Fibroblast of skin of left quadriceps (primary cell): ENCODE measurements at places on chromosomes 13 and 19.

DNA sequence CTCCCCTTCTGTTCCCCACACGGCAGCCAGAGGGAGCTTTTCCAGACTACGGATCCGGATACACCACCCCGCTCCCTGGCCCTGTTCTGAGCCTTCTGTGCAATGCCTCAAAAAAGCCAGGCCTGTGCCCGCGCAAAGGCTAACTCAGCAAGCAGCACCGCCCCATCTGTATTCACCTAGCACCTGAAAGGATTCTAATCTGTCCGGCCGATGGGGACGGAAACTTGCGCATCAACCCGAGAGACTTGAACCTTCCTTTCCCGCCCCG is 589 bp downstream of the ZBTB45 start:
- DNase-seq: peak; percentile 42

GRCh38 chr19:19524053-19524452 is 4.7 kb upstream of the YJEFN3 start:
- DNase-seq: no peak

DNA sequence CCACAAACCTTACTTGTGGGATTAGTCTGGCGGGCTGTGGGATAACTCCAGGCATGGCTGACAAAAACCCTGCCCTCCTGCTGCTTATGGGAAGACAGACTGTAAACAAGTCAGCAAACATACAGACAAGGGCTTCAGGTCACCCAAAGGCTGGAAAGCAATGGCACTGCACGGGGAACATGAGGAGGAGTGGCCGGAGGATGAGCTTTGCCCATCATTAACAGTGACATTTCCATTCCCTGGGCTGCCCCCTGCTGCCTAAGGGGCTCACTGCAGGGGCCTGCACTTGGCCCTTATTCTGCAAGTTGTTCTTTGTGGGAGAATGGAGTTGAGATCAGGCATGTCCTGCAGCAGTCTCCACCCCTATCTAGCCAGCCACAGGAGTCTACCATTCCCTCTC is 91.3 kb downstream of the UQCRFS1 start:
- no peak for DNase-seq

- DNase-seq: no peak
Measured at GRCh38 chr19:30529876-30530275, 157.7 kb downstream of the ZNF536 start.

DNA sequence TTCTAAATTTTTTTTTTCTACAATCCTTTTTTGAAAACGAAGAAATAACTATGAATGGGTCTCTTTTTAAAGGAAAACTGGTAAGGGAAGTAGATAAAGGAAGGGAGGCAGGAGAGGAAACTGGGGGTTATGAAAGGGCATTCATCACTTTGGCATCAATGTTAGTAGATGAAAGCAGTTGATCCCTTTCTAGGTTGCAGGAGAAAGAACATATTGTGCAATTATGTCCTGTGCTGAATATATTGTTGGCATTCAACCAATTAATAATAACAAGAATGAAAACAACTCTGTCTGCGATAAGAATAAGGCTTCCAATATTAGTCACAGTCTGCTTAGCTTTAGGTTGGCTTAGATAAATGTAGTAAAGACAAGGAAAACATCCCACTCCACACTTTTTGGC is 796.8 kb upstream of the KLHL1 start:
- no peak for DNase-seq

GRCh38 chr13:51959773-51960172 is 51.5 kb downstream of the ATP7B start:
- no peak for DNase-seq

DNA sequence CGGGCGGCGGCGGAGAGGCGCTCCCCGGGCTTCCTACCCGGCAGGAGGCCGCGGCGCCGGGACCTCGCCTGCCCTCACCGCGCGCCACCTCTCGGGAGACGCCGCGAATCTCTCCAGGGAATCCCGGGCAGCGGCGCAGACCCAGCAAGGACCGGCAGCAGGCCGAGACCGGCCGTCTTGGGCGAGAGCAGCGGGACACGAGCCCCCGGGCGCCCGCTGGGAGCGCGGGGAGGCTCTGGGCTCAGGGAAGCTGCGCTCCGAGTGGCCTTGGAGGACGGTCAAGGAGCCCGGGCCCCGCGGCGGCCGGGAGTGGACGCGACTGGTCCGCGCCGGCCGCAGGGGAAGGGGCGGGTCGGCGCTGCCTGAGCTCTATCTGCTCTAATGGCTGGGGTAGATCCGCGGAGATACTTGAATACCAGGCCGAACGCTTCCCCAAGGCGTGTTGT is 14.7 kb downstream of the CDX2 start:
- no peak for DNase-seq

DNA sequence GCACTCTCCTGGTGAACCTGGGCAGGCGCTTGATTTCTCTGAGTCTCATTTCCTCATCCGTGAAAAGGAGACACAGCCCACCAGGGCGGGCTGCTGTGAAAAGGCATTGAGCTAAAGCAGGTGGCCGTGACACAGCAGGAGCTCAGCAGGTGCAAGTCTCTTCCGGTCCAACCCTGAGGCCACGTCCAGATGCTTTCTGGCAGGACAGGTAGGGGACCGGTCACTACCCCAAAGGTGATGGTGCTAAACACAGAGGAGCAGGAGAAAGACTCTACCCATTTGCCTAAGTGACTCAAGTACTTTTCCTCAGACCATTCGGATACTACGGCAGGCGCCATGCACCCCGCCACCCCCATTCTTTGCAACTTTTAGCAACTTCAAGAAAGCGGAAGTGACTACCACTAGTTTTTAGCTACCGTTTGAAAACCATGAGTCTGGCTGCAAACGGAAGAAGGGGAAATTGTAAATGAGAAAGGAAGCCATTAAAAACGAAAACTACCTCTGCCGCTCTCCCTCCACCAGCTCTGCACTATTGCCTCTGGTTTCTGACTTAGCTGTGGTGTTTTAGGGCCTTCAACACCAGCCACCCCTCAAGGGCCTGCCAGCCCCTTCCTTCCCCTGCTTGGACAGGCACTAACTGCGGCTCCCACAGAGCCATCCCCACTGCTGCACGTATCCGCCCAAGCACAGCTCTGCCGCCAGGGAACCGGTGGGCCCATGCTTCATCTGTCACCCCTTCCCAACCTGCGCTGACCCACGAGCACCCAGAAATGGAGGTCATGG is 4.8 kb downstream of the PPP6R1 start:
- no peak for DNase-seq

DNA sequence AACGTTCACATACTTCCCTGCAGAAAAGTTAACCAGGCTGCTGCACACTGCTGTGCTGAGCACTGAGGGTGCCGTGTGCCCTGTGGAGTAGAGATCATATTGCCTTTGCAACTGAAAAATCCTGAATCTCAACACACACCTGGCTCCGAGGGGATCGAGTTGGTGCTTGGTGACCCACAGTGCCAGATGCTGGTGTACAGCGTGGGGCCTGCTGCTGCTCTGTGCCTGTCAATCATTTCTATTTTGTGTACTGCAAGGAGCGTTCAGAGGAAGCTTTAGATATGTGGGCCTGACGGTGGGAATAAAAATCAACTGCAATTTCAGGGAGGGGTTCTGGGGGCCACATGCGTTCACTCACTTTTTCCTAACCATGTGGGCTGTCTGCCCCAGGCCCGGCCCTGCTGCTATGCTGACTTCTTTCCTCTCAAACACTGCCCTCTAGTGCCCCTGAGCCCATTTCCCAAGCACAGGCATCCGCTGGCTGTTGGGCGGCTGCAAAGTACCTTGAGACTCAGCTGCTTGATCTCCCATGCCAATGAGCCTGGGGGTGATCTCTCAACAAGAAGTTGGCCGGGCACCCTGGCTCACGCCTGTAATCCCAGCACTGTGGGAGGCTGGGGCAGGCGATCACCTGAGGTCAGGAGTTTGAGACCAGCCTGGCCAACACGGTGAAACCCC is 9.7 kb upstream of the LENG8 start:
- DNase-seq: no peak

DNA sequence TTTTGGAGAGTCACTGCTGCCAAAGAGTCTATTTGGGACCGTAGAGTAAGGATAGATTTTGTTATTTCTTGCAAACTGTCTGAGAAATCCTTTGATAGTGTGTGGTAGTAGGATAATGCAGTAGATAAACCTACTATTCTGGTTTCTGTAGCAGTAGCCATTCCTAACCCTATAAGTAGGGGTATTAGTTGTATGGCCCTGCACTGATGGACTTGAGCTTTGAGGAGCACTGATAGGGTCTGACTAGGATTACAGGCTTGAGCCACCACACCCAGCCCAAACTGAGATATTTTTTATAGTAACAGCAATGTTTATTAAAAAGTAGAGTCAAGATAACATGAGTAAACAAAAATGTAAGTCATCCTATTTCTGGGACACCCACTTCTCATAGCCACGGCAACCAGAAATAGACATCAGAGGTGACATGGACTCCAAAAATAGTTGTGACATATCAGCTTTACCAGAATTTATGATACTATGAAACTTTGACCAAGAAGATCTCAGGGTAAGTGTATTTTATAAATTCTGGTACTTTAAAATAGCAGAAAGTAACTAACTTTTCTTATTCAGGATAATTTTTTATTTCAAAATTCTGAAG is 479.1 kb downstream of the SUCLA2 start:
- no peak for DNase-seq

DNA sequence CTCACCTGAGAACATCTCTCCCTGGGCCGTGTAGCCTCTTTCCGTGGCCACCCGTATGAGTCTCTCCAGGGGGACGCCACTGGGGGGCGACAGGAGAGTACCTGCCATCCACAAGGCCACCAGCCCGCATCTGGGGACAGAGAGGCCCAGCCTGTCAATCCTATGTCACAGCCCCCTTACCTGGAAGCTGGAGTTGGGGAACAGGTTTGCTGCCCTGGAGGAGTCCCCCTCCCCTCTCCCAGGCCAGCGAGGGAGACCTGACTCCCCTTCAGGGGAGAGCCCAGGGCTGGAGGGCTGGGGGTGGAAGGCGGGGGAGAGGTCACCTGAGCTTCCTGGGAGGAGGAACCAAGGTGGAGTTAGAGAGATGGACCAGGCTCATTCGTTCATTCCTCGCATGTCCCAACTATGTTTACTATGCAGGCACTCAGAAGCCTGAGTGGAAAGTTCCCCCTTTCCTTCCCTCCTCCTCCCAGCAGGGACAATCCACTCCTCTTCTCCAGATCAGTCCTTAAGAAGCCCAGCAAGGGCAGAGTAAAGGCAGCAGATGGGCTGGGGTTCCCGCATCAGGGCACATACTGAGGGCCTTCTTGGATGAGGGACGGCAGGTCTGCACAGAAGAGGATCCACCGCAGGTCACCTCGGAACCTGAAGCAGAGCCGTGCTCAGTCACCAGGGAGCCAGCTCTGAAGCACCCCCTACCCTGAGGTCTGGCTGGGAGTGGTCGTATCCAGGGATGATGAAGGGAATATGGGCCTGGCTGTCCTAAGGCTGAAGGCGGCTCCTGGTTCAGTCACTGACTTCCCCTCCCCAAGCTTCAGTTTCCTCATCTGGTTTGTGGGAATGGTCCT is 5.5 kb downstream of the ACTMAP start:
- DNase-seq: no peak

DNA sequence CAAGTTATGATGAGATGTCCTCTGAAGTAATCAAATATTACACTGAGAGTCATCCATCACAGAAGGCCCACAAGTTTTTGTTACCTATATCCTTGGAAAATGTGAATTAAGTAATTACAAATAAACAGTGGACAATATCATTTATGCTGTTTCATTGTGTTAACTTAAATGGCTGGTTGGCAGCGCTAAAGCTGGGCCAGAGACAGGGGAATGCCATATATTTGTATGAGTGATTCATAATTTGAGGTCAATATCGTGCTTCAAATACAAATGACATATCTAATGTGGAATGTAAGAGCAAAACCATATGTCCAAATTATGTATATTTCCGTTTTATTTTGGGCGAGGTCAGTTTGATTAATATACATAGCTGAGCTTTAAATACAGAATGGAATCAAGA is 1556.2 kb downstream of the SLITRK5 start:
- peak; percentile 1 for DNase-seq

DNA sequence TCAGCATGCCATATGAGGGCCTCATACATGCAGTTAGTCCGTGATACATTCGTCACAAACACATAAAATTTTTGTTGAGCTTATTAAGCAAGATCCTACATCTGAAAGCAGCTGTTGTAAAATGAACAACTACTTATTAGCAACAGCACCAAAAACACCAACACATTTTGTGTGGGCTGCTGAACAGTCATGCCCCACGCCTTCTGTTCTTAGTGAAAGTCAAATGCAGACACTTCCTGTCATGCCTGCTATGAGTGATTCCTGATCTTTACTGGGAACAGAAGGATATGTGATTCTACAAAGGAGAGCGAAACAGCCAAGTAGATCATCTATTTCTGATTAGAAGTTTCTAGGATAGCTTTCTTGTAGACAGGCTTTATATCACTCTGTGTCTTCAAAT is 4.2 kb upstream of the B3GLCT start:
- DNase-seq: no peak

DNA sequence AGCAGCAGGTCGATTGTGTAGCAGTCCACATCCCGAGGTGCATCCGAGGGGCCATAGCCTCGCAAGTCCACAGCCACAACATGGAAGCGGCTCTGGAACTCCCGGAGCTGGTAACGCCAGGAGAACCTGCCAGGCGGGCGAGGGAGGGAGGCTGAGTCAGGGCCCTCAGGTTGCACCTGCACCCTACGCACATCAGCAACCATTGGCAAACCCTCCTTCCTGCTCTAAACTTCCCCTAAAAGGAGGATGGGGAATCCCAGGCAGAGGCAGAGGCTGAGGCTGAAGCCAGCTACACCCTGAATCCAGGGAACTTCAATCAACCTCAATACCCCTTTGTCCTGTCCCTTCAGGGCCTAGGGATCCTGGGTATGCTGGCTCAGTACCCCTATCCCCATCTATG is 977 bp downstream of the EPHX3 start:
- DNase-seq: no peak

- DNase-seq: no peak
Measured at GRCh38 chr19:51470966-51471365, 7.4 kb upstream of the CEACAM18 start.
